M059J (cell line): ENCODE measurements at places on chromosomes 4 and X.

GRCh38 chr4:10963958-10964703, 279.6 kb upstream of the CLNK start:
- DNase-seq = no peak

DNA sequence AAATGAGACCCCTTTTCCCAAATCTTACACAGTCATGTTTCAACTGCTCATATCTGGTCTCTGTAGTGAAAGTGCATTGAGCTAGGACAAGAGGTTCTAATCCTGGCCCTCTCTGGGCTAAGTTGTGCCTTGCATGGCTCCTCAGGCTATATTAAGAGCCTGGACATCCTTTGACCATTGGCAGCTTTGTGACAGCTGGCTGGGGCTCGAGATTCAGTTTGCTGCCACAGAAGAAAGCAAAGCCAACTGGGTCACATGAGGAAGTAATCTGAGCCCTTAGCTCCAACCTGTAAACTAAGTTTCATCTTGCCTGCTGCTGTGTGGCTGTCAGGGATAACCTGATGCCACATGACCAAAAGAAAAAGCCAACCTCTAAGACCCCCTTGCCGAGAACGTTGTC, 51.8 kb upstream of the JADE1 start:
- DNase-seq = peak; percentile 33

DNA sequence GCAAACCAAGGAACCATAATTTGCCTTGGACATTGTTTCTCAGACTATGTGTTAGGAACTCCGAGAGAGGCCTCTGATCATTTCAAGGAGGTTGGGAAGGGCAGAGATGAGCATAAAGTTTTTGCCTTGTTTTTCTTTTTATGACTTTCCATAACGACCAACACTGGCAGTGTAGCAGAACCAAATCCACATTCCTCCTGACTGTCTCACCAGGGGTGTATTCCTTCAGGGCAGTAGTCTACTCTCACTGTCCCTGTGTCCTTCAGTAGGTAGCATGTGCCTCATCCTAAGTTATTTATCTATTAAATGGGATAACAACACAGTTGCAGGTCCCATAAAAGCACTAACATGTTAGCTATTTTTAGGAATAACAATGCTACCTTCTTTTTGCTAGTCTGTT, 20.8 kb downstream of the EGFL6 start:
- no peak for DNase-seq

GRCh38 chrX:50002067-50002714, 79.8 kb downstream of the CLCN5 start:
- no peak for DNase-seq

GRCh38 chr4:8328456-8328855, 58.9 kb downstream of the HTRA3 start:
- DNase-seq = no peak

GRCh38 chr4:113540859-113541258, 220.7 kb downstream of the CAMK2D start:
- peak; percentile 8 for DNase-seq

DNA sequence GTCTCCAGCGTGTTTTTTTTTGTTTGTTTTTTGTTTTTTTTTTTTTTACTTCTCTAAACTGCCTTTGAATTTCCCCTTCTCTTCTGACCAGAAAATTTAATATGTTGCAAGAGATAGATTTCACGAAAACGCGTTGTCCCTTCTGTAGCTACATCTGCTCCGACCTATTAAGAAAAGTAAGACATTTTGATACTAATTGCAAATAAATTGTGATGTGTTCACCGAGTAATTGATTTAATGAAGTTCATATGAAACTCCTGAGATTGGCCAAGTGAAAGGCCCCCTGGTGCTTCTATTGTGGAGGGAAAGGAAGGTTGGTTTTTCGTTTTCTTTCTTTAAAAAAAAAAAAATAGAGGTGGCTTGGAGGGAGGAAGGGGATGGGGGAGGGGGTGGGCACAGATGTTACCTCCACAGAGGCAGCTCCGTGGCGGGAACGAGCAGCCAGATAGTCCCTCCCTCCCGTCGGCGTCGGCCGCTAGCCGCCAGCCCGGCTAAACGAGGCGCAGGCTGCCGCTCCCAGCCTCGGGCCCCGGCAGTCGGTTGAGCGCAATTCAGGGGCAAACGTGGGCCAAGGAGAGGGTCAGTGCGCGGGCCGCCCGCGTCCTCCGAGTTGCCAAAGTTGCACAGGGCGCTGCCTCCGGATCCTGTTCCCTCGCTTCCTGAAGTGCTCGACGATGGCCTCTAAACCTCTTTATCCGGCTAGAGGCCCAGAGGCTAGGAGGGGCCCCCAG, 139.1 kb upstream of the ZIC3 start:
- no peak for DNase-seq

- no peak for DNase-seq
Observed at GRCh38 chr4:53956454-53956853, 108.0 kb downstream of the CHIC2 start.

DNA sequence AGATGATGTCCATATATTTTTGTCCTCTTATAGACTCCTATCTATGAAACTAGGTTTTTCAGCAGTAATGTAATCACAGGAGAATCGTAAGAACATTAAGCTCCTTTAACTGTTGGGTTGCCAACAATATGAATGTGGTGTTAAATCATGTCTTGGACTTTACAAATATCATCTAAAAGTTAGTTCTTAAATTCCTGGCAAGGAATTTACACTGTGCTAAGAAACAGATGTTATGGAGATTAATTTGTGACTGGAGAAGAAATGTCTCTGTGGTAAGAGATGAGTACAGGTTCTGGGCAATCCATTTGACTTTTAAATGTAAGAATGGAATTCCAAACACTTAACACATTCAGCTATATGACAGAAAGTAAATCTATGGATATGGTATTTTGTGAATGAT, 34.6 kb downstream of the CNKSR2 start:
- no peak for DNase-seq
